ENCODE measurements at places on chromosomes 5 and 9.

GRCh38 chr5:87686975-87687374 lies 274.2 kb upstream of the CCNH start:
- no peak for DNase-seq

DNA sequence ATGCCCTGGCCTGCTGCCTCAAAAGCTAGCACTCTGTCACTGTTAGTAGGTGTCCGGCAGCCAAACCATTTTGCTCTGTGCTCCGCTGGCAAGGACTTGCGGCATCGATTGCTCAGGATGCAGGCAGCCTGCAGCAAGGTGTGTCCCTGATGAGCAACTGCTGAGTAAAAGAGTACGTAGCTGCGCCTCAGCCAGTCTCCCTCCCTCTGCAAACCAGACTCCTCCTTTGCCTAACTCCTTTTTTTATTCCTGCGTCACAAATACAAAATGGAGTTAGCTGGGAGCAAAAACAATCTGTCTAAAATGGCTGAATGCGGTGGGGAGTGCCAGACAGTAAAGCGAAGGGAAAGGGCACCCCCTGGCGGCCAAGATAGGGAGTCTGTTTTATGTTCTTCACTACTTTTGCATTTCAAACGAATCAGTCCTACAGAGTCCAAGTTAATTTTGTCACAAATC lies 61.1 kb downstream of the DIAPH1 start:
- peak; percentile 90 for DNase-seq

GRCh38 chr9:120680579-120680978 lies 33.7 kb downstream of the MEGF9 start:
- DNase-seq: no peak

GRCh38 chr5:83471405-83472212 lies at the start of gene VCAN:
VCAN (plus strand) TSS chr5:83471744; CDS start chr5:83483519, 11,775 bp downstream.
- DNase-seq: no peak

- DNase-seq: no peak
These were observed 170.2 kb downstream of the TRIM32 start for GRCh38 chr9:116857321-116857720.

DNA sequence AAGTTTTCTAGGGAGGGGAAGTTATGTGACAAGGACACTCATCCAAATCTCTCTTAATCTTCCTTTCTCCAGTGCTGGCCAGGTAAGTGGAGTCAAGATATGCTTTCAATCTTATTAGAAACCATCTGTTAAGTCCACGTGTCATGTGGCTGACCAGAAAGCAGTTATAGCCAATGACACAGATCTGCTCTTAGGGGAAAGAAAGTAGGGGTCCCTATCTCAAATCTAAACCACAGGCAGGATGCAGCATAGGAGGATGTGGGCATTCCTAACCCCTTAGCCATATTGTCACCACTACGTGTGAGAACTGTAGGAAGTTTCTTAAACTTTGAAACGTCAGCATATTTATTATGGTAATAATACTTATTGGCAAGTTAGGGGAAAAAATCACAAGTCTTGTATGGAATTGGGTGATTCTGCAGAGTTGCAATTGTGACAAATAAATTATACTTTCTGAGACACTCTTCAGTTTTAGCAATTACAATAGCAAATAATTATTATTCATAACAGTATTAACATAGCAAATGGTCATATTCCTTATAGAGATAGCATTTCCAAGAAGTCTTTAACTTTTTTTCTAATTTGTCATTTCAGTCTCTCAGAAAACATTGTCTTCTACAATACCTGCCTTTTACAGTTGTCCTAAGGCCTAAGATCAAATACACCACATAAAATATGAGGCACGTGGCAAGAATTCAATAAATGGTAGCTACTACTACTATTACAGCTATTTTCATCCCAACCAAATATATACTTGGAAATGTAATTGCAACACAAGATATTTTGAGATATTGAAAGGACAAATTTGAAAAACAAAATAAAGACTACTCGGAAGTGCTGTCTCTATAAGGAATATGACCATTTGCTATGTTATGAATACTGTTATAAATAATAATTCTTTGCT lies 236.9 kb downstream of the PDE4D start:
- no peak for DNase-seq

DNA sequence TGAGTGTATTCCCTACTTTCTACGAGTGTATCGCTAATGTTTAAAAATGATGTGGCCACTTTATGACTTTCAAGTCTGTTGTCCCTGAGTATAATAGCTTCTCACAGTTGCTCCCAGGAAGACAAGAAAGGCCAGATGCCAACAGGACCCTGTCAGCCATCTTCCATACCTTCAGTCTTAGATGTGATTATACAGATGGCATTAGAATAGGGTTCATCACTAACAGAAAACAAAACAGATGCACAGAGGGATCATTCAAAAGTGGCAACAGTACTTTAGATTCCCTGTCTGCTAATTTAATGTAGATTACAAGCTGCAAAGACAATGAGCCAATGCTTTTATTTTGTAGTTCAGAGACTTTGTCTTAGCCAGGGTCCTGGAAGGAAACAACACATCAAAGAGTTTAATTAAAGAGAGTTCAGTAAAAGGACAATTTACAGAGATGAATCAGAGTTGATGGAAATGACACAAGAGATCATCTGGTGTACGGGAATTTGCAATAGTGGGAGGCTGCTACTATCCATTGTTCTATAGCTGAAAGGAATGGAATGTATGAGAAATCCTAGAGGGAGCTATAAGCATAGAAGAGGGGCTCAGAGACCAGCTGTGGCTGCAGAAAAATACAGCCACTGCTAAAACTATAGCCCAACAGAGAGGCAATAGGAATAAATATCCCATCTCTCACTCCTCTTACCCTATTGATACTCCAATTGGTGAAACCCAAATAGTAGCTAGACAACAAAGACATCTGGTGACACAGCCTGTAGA lies 393.7 kb upstream of the SMC2 start:
- no peak for DNase-seq

- no peak for DNase-seq
These were observed 234.3 kb upstream of the TMEM161B start for GRCh38 chr5:88503041-88503345.

- DNase-seq: no peak
These were observed 35.3 kb downstream of the HNRNPH1 start for GRCh38 chr5:179588166-179588565.

DNA sequence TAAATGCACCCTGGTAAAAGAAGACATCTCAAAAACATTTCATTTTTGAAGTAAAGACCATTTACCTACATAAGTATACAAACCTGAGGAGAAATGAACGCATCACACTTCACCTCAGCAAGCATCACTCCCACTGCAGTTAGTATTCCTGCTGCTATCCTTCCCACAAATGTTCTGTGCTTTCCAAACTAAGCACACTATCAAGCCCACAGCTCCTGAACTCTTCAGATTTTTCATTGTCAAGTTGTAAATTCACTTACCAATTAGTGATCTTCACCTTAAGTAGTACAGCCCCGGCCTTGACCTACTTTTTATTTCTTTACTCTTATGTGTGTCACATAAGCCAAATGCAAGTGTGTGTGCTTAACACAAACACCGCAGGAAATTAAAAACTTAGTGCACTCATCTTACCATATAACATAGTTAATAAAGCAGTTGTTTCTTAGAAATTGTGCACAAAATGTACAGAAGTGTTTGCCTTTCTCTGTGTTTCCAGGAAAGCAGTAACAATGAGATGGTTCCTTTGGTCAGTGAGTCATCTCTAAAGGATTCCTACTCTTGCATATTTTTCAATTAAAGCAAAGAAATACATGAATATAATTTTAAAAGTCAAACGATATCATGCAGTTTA lies 169.4 kb downstream of the APBA1 start:
- no peak for DNase-seq

DNA sequence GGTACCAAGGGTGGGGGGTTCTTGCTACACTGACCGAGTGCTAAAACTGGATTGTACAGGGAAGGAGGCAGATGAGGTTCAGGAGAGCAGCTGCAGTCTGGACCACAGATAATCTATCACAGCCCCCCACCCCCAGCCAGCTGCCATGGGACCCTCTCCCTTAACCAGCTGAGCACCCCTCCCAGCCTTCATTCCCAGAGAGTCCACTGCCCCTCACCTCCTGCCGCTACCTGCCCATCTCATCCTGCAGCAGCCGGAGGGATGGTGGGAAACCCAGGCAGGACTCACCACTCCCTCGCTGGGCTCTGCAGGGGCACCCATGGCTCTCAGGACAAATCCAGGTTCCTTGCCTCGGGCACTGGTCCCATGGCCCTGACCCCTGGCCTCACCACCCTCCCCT lies 66.7 kb downstream of the MRPL36 start:
- DNase-seq: no peak

DNA sequence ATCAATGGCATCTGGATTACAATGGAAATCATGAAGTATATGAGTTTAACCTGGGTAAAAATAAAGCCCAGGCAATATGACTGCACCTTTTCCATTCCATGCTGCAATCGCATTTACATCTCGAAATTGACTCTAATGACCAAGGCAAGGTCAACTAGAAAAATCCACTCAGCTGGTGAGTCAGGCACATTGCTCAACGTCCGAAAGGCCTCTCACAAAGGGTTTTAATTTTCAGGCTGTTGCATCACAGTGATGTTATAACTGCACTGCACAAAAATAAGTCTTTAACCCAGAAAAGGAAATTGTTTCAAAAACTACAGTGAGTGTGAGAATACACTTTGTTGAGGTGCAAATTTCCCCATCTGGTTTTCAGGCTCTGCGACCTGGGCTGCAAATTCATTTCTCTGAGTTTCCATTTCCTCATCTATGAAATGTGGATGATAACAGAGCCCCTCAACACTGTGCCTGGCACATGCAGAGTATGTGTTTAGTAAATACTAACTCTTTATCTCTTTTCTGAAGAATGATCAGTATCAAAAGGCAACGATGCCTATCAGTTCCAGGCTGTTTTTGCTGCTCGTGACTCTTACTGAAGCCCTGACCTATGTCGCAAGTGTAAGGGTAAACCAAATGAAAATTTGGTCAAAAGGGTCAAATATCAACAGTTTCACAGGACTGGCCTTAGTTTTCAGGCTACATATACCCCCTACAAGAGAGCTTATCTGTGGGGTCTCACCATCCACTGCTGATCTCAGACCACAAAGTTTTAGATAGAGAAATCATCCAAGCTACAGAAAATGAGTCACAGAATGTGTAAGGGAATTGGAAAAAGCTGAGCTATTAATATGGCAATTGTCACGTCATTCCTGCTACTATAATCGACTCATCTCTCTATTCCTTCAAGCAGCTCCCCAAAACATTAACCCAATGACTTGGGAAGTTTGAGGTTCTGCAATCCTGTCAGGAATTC lies 4.1 kb downstream of the NFIL3 start:
- peak; percentile 94 for DNase-seq

DNA sequence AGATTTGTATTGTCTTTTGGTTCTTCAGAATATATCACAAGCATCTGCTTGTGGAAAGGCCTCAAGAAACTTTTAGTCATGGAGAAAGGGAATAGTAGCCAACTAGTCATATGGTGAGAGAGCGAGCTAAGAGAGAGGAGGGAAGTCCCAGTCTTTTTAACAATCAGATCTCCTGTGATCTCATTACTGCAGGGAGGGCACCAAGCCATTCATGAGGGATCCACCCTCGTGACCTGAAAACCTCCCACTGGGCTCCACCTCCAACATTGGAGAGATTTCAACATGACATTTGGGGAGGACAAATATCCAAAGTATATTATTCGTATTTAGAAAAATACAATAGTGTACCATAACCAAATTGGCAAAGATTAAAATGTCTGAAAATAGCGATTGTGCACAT lies 99.0 kb downstream of the GABRA1 start:
- DNase-seq: no peak

DNA sequence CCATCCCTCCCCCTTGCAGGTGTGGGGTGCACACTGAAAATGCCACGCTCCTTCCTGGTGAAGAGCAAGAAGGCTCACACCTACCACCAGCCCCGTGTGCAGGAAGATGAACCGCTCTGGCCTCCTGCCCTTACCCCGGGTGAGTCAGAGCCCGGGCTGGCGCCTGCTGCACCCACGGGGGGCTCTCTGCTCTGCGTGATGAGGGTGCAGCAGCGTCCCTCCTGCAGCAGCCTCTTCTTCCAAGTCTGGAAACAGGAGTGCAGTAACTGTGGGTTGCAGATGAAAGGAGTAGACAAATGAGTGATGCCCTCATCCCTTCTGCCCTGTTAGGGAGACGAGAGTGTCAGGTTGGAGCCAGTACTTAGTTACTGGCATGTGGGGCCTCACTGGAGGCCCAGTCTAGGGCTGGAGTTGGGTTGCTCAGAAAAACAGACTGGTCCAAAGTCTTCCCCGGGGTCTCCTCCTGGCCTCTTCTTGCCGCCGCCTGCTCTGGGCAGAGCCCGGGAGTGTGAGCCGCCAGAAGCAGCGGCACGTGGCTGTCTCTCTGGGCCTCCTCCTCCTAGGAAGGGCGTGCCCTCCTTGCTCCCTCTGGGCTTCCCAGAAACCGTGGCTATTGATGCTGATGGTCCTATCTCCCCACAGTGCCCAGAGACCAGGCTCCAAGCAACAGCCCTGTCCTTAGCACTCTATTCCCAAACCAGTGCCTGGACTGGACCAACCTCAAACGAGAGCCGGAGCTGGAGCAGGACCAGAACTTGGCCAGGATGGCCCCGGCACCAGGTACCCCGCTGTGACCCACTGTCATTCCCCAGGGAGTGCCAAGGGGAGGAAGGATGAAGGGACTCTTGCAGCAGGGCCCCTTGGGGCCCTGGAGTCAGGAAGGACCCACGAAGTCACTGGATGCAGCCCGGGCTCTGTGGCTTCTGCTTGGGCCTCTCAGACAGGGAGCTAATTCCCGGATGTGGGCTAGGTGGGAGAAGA lies 8.4 kb downstream of the GFI1B start:
- no peak for DNase-seq

- DNase-seq: no peak
These were observed 72.4 kb upstream of the GNAQ start for GRCh38 chr9:78103971-78104433.

DNA sequence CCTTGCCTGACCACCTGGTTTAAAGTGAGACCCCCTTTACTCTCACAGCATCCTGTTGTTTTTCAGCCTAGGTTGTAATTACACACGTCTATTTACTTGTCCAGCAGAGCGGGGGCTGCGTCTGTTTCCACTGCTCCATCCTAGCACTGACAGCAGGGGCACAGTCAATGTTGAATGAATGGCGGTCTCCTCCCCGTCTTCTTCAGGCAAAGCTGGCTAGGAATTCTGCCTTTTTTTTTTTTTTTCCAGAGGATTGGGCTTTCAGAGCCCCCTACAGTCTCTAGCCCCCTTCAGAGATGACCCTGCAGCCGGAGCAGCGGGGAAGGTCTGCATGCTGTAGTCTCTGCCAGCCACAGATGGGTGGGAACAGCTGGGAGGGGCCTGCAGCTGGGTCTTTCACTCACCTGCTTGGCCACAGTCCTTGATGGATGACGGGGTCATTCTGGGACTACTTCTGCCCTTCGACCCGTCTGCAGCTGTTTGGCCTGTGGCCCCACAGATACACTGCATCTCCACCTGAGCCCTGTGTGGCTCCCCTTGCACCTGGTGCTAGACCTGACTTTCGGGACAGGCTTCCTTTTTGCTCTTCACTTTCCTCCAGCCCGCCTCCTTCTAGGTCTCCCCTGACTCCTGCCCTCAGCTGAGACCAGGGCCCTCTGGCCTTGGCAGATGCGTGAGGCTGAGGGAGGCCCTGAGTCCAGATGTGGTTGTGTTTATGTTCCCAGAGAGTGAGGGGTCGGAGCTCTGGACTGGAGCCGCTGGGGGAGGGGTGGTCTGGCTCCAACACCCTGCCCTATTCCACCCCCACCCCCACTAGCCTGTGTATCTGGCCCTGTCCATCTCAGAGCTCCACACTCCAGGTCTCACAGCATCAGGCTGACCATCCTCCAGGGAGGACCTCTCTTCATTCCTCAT lies 8.0 kb downstream of the PITX1 start:
- no peak for DNase-seq

Data from NCI-H460 (cell line).